ENCODE measurements at places on chromosomes 3 and 15.

- no peak for DNase-seq
Observed at GRCh38 chr3:134339913-134340312, 34.3 kb downstream of the AMOTL2 start.

DNA sequence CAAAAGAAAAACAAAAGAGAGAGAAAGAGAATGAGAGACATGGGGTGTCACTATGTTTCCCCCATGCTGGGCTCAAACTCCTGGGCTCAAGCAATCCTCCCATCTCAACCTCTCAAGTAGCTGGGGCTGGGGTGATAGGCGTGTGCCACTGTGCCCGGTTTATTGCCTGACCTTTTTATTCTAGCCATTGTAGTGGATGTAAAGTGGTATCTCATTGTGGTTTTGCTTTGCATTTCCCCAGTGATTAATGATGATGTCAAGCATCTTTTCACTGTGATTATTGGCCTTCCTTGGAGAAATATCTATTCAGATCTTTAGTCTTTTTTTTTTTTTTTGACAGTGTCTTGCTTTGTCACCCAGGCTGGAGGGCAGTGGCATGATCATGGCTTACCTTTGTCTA lies 37.7 kb upstream of the GK5 start:
- DNase-seq = no peak

GRCh38 chr3:66431494-66431893 lies 69.3 kb downstream of the LRIG1 start:
- DNase-seq = no peak

- peak; percentile 56 for DNase-seq
Observed at GRCh38 chr3:172511783-172512762, 11.2 kb downstream of the TNFSF10 start.

GRCh38 chr15:29241207-29241606 lies 28.4 kb downstream of the NSMCE3 start:
- DNase-seq = no peak

DNA sequence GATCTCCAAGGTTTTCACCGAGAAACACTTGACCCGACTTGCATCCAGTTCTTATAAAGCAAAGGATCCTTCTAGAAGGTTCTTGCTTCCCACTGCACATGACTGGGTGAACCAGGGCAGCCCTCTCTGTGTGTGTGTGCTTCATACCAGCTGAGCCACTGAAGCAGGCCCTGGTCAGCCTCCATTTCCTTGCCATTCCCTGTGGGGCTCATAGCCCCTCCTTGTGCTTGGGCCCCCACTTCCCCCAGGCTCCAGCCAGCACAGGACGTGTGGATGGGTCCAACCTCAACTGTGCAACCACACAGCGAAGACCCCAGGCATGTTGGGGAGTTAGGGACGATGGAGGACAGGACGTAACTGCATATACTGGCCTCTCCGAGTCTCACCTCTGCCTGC lies 15.5 kb downstream of the KLF15 start:
- DNase-seq = no peak

DNA sequence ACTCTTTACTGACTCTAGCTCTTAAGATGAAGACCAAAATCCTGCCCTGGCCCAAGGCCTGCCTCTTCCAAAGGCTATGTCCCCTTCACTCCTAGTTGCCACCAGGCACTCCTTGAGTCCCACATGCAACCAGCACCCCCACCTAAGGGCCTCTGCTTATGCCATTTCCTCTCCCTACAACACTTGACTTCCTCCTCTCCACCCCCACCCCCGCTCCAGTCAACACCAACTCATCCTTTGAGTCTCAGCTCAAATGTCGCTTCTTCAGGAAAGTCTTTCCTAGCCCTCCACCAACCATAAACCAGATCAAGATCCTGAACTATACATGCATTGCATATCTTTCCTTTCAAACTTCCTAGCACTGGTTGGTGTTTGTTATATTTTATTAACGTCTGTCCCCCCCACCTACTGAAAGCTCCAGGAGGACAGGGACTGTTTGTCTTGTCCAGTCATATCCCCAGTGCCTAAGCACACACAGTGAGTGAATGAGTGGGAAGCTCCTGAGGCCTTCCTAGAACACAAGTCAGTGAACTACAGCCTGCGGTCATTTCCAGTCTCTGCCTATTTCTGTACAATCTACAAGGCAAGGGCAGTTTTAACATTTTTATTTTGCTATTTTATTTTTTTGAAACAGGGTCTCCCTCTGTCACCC lies 7.3 kb downstream of the TBC1D2B start:
- DNase-seq = peak; percentile 23

GRCh38 chr3:48426944-48427629 lies 2.8 kb downstream of the PLXNB1 start:
- no peak for DNase-seq

GRCh38 chr15:96298217-96298616 lies 32.3 kb upstream of the NR2F2 start:
- DNase-seq = no peak

- no peak for DNase-seq
Observed at GRCh38 chr3:153552887-153553604, 391.0 kb downstream of the RAP2B start.

DNA sequence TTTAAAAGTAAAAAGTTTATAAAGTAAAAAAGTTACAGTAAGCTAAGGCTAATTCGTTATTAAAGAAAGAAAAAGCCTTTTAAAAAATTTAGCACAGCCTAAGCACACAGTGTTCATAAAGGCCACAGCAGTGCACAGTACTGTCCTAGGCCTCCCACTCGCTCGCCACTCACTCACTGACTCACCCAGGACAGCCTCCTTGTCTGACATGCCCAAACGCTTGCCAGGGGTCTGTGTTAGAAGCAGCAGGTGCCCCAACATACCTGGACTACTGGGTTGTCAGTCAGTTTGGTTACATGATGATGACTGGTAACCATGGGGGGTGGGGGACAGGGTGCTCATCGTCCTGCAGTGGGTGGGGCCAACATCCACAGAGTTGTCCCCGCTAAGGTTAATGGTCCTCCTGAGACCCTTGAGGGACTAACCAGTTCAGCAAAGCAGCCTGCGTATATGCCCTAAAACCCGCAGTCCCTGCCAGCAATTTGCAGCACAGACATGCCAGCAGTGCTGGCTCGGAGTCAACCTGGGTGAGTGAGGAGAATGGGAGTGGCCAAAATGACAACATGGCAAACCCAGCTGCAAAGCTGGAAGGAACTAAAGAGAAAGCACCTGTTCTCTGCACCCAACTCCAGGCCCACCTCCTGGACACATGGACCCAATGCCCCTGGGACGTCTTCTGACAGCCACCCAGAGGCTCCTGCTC lies 49.2 kb downstream of the CYFIP1 start:
- DNase-seq = no peak

- DNase-seq = no peak
Observed at GRCh38 chr3:20846066-20846465, 660.1 kb upstream of the SGO1 start.

GRCh38 chr3:182330646-182331045 lies 462.7 kb upstream of the ATP11B start:
- DNase-seq = no peak

DNA sequence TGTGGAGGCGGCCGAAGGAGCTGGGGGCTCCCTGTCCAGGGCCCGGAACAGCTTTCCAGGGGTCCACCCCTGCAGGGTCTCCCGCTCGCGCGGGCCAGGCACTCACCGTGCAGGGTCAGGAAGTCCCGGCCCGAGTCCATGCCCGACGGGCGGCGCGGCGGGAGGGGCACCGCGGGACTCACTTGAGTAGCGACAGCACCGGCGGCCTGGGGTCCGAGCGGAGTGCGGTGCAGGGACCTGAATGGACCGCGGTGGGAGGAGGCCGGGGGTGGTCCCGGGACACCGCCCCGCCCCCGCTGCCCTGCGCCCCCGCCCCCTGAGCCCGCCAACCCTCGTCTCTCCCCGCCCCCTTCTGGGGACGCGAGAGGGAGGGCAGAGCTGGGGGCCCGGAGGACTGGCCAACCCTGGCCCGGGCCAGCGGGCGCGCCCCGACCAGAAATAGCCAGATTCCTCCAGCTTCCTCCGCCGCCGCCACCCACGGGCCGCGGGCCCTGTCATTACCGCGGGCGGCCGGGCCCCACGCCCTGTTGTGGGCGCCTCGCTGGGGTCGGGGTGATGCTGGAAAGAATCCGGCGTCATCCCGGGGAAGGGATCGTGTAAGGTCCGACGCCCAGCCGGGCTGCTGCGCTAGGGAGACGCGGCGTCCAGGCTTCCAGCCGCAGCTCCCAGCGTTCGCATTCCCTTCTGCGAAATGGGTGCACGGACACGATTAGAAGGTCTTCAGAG lies at the start of gene PLCD1:
Gene PLCD1 (minus strand): TSS at position 243 of the 726 bp plus-strand sequence. CDS start 103 bp downstream, at position 140.
- no peak for DNase-seq

- DNase-seq = no peak
Observed at GRCh38 chr3:129417326-129417725, 11.1 kb downstream of the EFCAB12 start.

- DNase-seq = peak; percentile 49
Observed at GRCh38 chr3:98563661-98564281, 29.6 kb downstream of the CPOX start.

DNA sequence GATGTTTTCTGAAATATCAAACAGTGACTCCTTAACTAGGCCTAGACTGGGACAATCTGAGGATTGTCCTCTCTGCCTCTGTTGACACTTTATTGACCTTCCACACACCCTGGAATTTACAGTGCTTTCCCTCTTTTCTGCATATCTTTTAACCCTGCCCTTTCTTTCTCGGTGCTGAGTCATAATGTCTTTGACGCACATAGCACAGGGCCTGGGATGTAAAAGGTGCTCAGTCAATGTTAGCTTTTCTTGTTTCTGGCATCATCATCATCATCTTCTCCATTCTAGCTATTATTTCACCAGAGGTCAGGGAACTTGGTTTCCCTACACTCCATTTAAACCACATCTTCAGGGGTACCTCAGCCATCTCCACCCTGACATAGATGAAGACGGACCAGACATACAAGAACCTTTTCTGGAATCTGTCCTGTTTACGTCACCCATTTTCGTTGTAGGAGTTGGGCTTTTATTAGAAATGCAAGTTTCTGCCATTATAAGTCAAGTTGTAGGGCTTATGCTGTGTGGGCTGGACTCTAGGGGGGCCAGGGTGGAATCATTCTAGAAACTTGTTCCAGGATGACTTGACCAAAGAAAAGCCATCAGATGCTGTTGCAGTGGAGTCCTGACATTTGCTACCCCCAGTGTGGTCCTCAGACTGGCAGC lies 46.6 kb downstream of the ZBTB38 start:
- DNase-seq = no peak

All from B cell (primary cell).